ENCODE measurements at places on chromosomes 7 and 10.

DNA sequence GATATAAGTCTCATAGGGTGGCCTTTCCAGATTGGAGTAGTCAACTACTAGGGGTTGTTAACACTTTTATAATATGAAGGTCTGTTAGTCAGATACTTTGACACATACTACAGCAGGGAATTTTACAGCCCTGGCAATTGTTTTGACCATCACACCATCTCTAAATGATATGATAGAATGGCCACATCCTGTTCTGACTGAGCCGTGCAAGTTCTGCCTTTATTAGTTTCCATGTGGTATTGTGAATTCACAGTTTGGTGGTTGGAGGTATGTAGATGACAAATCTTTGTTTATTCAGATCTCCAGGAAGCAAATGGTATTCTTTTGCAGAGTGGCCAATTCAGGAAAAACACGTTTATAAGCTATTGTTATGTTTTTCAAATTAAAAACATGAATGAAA, 83.0 kb downstream of the NRG3 start:
- no peak for DNase-seq

DNA sequence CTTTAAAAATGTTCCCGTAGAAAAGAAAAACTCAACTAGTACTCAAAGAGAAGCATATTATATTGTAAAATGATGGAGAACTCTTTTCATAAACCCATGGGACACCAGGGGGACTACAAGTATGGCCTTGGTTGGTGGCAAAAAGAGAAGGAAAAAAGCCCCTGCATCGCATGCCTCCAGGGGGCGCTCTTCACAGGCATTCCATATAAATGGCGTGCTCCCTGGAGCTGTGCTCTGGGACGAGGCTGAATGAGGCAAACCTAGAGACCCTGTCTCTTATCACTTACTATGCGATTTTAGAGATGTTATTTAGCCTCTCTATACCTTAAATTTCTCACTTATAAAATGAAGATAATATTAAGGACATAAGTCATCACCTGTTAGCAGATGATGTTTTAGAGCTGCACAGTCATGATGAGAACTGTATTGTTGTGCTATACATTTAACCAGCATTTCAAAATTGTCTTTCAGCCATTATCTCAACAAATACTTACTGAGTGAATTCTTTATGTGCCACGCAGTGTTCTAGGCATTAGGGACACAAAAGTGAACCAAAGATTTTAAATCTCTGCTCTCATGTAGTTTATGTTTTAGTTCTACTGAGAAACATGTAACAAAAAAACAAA, 105.8 kb downstream of the ARHGAP21 start:
- DNase-seq = peak; percentile 30

DNA sequence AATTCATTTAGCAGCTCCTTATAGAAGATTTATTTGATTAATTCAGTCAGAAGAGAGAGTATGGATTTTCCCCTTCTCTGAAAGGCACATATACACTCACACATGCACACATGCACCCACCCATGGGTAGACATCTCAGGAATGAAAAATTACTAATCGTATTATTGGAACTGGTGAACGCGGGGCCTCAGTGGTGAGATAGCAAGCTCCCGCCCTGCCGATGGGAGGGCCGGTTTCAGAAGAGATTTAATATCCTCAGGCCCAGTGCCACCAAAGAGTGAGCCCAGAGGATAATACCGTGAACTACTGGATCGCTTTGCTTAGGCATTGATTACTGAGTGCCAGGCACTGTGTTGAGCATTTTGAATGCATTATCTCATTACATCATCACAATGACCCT, 38.0 kb upstream of the EMX2 start:
- DNase-seq = peak; percentile 11

- DNase-seq = no peak
These were observed 9.2 kb upstream of the CAV2 start for GRCh38 chr7:116490351-116490750.

- no peak for DNase-seq
These were observed 11.1 kb downstream of the CHST3 start for GRCh38 chr10:71975087-71975870.

DNA sequence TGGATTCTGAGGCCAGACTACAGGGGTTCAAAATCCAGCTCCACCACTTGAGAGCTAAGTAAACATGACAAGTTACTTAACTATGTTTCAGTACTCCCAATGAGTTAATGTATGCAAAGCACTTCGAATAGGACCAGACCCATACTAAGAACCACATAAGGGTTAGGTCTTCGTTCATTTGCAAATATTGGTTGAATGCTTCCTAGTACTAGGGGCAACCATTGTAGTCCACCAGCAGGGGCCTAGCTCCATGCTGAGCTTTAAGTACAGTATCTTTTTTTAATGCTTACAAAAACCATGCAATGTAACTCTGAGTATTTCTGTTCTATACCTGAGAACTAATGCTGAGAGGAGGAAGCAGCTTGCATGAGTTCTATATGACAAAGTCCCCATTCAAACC, 80.4 kb upstream of the PDE1C start:
- DNase-seq = no peak

- DNase-seq = no peak
These were observed 164.4 kb downstream of the SVIL start for GRCh38 chr10:29470355-29470705.

GRCh38 chr10:10007957-10008356, 1009.7 kb upstream of the CELF2 start:
- no peak for DNase-seq

GRCh38 chr7:24707988-24708615, 49.2 kb downstream of the GSDME start:
- no peak for DNase-seq

DNA sequence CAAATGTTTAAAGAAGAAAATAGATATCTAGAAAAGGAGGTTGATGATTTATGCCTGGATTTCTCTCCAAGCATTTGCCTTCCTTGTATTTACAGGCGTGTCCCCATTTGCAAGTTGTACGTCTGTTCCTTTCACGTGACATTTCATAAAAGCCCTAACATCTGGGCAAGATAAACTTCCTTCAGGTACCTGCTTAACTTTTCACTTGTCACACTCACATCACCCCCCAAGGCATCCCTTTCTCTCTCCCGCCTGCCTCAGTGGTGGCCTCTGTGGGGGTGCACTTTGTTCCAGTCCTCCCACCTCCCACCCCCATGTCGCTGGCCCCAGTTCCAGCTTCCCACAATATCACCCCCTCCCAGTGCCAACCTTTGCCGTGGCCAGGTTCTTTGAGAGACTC, 6.7 kb downstream of the TWIST1 start:
- no peak for DNase-seq

- no peak for DNase-seq
These were observed 63.6 kb downstream of the PDIA4 start for GRCh38 chr7:148964483-148965267.

DNA sequence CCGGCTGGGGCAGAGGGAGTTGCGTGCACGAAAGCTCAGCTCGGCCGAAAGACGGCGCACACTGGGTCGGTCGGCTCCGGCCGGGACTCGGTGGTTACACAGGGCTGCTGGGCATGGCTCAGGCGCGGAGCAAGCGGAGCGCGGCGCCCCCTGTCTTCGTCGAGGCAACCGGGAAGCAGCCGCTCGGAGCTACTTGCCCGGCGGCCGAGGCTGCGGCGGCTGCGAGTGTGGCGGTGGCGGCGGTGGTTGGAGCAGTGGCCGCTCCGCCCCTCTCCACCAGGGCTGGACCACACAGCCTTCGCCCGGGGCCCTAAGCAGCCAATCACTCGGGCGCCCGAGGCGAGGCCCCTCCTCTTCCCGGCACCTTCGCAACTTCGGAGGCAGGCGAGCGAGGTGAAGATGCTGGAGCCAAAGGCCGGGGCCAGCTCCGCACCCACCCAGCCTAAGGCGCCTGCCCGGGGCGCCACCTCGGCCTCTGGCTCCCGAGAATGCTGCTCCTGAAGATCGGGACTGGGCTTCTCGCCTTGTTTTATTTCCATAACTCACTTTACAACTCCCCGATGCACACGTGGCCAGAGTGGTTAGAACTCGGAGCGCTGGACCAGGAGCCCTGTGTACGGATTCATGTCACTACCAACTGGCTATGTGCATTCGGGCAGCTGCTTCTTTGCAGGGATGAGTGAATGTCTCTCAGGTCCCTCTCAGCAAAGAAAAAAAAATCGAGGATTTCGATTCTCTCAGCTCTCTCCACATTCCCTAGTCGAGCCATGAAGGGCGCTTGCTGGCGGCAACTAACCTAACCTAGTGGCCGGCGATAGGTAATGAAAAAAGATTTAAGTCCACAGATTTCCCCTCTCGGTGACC, at the start of gene TLL2:
TLL2 (minus strand) TSS at position 229 of the 864 bp plus-strand sequence. CDS start 241 bp downstream, outside the sequence.
- DNase-seq = peak; percentile 92

DNA sequence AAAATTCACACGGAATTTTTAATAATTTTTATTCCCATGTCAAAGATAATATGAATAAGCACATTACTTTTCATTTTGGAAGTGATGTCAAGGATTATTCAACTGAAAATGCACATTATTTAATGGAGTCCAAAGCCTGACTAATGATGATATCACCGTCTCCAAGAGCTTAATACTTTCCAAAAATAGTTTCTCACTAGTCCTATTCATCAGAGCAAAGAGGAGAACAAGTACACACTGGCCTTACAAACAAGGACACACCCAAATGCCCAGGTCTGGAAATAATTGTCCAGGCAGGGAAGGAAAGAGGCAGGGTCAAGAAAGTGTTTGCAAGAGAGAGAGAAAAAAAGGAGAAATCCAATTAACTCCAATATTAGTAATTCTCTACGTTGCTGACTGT, 216.8 kb upstream of the CCDC6 start:
- DNase-seq = no peak

DNA sequence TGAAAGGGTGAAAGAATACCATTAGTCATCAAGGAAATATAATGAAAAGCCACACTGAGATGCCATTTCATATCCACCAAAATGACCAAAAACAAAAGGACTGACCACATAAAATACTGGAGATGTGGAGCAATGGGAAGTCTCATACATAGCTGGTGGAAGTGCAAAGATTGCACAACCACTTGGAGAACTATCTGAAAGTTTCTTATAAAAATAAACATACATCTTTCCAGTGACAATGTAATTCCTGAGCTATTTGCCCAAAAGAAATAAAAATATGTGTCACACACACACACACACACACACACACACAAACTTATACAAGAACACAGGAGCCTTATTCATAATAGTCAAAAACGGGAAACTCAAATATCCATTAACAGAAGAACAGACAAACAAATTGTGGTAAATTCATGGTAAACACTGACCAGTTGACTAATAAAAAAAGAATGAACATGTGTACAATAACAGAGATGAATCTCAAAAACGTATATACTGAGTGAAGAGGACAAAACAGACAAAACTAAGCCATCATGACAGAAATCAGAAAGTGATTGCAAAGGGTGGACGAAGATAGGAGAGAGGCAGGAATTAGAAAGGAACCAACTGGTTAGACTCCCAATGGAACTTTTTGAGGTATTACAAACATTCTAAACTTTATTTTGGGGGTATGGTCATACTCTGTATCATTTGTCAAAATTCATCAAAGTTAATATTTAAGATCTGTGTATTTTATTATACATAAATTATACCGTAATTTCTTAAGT, 21.5 kb downstream of the WASL start:
- DNase-seq = no peak

- DNase-seq = no peak
These were observed 158.1 kb upstream of the LRRTM3 start for GRCh38 chr10:66767707-66768106.

GRCh38 chr7:154832557-154833138, 170.3 kb downstream of the PAXIP1 start:
- no peak for DNase-seq

DNA sequence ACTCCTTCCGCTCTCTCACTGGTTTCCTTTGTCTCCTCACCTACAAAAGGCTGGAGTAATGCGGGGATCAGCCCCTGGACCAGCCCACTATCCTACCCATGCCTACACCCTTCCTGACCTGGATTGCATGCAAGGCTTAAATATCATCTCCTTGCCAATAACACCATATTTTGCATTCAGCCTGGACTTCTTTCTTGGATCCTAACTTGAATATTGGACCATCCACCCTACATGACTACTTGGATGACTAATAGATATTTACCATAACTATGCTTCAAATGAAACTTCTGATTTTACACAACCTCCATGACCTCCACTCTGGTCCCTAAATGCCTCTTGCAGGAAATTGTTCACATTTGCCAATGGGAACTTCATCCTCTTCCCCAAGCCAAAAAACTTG, 188.3 kb upstream of the AKR1E2 start:
- DNase-seq = no peak

DNA sequence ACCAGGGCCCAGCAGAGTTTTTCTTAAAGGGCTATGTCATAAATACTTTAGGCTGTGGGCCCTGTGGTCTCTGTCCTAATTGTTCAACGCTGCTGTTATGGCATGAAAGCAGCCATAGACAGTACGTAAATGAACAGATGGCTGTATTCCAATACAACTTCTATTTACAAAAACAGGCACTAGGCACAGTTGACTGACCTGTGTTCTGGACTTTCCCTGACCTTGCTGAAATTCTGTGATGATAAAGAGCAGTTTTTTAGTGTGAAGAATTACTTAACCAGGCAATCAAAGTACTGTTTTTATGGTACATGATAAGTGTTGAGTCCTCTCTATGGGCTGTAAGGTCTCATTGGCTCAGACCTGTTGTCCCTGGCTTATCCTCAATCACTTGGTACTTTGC, 17.1 kb downstream of the PDCD11 start:
- no peak for DNase-seq

- no peak for DNase-seq
These were observed 75.3 kb downstream of the GRB10 start for GRCh38 chr7:50707236-50708006.

DNA sequence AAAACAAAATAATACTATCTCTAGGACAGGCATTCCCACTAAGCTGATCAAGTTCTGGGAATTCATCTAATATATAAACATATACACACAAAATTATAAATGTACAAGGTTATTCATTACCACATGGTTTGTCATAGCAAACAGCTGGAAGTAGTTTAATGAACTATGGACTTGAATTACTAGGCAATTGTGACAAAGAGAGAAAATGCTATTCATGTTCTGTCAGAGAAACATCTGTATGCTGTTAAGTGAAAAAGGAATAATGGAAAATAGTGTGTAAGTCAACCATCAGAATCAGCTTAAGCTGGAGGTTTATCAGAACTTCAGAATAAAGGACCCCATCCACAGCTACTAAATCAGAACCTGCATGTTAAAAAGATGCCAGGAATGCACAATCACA, 2.8 kb downstream of the ZNF248 start:
- DNase-seq = no peak

GRCh38 chr7:135710417-135711138, 17.4 kb downstream of the SLC13A4 start:
- no peak for DNase-seq

- DNase-seq = no peak
These were observed 765.1 kb downstream of the GRID1 start for GRCh38 chr10:85601526-85601925.

DNA sequence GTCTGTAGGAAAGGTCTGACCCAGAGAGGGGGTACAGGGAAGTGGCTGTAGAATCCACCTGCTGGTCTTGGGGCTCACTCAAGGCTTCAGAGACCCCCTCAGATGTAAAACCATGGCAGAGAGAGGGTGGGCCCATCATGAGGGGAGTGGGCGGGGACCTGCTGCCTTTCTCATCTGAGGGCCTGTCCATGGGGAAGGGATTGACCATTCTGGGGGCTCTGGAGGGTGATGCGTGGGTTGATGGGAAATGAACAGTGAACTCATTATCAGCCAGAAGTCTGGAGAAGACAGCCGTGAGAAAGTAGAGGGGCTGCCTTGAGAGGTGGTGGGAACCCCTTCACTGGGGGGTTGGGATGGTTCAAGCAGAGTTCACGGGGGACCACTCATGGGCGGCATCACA, 66.8 kb downstream of the MINDY4 start:
- DNase-seq = peak; percentile 8

All from Peyer's patch (tissue), 4 donors.